ENCODE measurements at places on chromosomes 3 and 15.

GRCh38 chr3:38627956-38628355 is 21.5 kb downstream of the SCN5A start:
- DNase-seq: no peak

- DNase-seq: peak; percentile 54
These were observed 147.3 kb upstream of the UBE2E2 start for GRCh38 chr3:23055733-23056376.

- DNase-seq: no peak
These were observed 108.6 kb downstream of the ADCY5 start for GRCh38 chr3:123340336-123340735.

DNA sequence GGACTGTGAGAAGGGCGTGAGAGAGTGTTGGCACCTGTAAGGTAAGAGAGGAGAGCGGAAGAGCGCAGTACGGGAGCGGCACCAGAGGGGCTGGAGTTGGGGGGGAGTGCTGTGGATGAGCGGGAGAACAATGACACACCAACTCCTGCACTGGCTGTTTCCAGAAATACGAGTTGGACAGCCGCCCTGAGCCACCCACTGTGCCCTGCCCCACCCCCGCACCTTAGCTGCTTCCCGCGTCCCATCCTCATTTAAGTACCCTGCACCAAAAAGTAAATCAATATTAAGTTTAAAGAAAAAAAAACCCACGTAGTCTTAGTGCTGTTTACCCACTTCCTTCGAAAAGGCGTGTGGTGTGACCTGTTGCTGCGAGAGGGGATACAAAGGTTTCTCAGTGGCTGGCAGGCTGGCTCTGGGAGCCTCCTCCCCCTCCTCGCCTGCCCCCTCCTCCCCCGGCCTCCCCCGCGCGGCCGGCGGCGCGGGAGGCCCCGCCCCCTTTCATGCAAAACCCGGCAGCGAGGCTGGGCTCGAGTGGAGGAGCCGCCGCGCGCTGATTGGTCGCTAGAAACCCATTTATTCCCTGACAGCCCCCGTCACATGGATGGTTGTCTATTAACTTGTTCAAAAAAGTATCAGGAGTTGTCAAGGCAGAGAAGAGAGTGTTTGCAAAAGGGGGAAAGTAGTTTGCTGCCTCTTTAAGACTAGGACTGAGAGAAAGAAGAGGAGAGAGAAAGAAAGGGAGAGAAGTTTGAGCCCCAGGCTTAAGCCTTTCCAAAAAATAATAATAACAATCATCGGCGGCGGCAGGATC is at the start of gene SOX2:
Gene SOX2 (plus strand): TSS at position 601 of the 811 bp plus-strand sequence. CDS start 436 bp downstream, outside the sequence.
- no peak for DNase-seq

DNA sequence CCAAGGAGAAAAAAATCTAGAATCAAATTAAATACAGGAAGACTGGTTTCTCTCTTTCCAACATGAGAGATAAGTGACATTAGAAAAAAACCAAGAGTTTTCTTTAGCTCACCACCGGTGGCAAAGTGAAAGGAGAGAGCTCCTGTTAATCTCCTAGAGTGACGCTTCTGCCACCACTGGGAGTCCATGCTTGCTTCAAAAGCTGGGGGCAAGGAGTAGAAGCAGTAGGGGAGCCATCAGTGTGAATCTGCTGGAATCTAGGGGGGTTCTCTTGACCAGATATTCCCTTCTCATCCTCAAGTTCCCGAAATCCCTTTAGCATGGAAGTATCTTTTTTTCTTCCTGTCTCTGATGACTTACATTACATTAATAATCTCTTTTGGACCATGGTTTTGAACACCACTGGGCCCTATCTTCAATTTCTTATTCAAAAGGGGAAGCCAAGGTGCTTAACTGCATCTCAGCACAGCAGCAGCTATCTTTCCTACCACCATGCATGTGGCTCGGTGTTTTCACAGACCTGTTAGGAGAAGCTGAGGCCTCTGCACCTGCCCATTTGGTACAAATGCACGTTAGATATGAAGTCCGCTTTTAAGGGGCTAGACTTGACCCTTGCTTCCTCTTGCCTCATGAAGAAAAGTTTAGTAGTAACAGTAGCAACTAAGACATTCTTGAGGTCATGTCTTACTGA is 6.6 kb upstream of the ICE2 start:
- no peak for DNase-seq

GRCh38 chr15:35471024-35471423 is 74.9 kb downstream of the DPH6 start:
- no peak for DNase-seq
